ENCODE measurements at places on chromosomes 11 and 22. TPM values are rescaled to one million over a fixed set of nuclear protein-coding genes. Genes with fewer than 3 reads are reported as not detected.

The ZP1 gene
- not detected for total RNA-seq

GRCh38 chr11:17560281-17561110, 13.4 kb downstream of the OTOG start:
- DNase-seq, result no peak

The SPI1 gene
- not detected for total RNA-seq

The TREH gene
- total RNA-seq, result not detected

DNA sequence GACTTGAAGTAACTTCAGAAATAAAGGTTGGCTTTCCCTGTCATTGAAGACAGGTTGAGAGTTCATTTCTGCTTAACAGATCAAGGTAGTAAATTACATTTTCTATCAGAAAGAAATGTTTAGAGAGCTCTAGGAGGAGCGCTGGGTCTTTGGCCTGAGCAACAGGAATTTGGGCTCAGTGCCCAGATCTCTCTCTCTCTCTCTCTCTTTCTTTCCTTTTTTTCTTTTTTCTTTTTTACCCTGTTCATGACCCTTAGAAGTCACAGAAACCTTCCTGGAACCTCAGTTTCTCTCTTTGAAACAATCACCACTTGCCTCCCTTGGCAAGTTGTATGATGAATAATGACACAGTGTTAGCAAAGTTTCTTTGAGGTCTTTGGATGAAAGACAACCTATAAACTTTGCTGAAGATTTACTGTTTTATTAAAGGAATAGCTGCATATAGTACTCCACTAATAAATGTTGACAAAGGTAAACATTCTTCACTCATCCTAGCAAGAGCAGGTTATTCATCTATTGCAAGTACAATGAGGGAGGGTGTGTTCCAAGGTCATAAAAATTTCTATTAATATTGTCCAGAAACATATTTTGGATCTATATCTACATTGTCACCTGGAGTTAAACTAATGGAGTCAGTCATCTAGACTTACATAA, 35.5 kb upstream of the RASSF10 start:
- DNase-seq, result no peak

The RBX1 gene
- total RNA-seq, result 81.7 TPM

- no peak for DNase-seq
Measured at GRCh38 chr22:23245799-23246136, 65.5 kb downstream of the BCR start.

DNA sequence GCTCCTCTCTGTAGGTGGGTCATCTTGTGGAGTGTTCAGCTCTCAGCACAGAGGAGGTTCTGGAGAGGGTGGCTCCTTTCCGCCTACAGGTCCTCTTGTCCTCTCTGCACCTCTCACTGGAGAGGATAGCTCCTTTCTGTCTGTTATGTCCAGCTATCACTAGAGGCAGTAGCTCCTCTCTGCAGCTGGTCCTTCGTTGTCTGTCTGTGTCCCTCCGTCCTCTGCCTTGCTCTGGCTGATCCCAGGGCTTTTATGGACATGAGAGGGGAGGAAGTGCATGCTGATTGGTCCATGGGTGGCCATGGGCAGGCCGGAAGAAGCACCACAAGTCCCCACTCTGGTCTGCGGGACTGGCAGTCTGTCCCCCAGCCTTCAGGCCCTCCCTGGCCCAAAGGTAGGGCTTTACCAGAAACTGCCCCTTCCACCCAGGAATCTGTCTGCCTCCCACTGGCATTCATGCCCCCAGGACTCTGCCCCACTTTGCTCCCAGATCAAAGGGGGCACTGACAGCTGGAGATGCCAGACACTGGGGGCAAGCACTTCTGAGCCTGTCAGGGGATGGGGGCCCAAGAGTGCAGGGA, 38.6 kb upstream of the CALCB start:
- DNase-seq, result no peak

- no peak for DNase-seq
Measured at GRCh38 chr11:63462137-63462536, 28.8 kb downstream of the PLAAT5 start.

DNA sequence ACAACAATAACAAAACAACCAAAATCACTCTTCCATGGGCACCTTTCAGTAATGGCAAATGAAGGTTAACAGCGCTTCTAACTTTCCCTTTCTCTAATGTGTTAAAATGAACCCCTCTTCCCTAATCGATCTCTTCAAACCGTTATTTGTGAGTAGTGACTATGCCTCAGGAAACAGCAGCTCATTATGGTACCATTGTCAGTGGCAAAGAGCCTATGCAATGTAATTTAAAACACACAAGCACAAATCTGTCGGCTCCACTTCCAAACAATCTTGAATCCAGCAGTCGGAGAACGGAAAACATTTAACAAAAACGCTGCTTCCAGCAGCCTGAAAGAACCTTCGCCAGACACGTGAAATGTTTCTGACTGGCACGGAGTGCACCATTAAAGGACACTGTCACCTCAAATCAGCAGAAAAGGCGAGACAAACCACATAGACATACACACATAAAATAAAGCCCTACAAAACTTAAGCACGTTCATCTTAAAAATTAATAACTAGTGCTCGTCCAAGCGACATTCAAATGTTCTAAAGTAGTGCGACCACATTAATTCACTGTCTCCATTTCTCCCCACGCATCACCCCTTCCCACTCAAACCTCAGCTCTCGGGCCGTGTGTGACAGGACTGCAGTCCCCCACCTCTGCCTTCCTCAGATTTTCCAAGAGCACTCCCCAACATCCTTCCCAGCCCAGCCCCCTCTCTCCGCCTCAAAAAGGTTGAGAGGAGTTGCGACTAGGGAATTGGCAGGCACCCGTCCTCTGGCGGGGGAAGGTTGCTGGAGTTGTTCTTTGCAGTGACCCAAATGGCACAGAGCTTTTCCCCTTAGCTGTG, 748 bp downstream of the RAB30 start:
- DNase-seq, result peak; percentile 64

DNA sequence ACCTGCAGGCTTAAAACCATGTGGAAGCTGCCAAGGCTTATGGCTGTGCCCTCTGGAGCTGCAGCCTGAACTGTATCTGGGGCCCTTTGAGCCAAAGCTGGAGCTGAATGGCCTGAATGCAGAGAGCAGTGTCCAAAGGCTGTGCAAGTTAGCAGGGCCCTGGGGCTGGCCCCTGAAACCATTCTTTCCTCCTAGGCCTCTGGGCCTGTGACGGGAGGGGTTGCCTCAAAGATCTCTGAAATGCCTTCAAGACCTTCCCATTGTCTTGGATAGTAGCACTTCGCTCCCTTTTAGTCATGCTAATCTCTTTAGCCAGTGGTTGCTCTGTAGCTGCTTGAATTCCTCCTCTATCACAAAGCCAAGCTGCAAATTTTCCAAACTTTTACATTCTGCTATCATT, 12.8 kb upstream of the IFTAP start:
- DNase-seq, result no peak

- no peak for DNase-seq
Measured at GRCh38 chr11:459511-460220, 9.6 kb downstream of the PTDSS2 start.

The MS4A18 gene
- not detected for total RNA-seq

DNA sequence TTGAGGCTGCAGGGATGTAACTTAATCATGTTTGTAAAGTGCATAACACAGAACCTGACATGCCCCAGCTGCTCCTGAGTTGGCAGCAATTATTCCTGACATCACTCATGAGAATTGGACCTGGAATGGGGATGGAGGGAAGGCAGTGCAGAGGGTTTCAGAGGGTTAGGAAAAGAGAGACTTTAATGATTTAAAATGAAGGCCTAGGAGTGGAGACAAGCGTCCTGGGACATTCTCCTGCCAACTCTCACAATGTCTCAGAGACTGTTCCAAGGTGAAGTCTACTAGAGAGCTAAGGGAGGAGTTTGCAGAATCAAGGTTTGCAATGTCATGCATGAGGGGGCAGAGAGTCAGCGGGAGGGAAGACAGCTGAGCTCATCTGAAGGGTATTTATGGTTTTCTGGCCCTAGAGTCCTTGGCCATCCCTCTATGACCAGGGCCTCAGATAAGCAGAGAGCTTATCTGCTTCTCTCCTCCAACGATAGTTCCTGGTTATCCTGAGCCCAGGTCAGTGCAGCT, 36.9 kb downstream of the GGTLC2 start:
- DNase-seq, result no peak

The SCUBE1 gene
- total RNA-seq, result 10.4 TPM

DNA sequence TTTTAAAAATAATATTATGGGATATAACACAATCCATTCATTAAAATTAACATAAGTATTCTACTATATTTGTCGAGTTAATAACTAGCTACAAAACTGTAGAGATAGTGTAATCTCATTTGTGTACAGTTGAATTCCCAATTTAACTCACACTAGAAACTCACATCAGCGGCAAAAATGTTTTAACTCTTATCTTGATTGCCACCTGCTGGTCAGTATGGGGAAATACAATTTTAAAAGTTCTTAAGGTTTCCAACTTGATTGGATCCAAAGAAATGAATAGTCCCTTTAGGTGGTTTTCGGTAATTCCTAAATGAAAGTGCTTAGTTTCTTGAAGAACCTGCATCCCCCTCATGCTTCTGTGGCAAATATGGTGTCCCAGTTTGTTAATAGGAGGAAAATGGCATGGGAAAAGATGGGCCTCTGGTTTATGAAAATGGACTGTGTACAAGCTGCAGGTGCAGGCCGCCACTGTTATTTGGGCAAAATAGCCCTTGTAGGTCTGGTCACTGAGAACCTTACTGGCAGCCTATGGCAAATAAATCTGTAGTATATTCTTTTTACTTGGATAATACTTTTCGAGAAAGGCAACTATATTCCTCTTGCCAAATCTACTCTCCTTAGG, 33.7 kb upstream of the SLC17A6 start:
- DNase-seq, result peak; percentile 36

DNA sequence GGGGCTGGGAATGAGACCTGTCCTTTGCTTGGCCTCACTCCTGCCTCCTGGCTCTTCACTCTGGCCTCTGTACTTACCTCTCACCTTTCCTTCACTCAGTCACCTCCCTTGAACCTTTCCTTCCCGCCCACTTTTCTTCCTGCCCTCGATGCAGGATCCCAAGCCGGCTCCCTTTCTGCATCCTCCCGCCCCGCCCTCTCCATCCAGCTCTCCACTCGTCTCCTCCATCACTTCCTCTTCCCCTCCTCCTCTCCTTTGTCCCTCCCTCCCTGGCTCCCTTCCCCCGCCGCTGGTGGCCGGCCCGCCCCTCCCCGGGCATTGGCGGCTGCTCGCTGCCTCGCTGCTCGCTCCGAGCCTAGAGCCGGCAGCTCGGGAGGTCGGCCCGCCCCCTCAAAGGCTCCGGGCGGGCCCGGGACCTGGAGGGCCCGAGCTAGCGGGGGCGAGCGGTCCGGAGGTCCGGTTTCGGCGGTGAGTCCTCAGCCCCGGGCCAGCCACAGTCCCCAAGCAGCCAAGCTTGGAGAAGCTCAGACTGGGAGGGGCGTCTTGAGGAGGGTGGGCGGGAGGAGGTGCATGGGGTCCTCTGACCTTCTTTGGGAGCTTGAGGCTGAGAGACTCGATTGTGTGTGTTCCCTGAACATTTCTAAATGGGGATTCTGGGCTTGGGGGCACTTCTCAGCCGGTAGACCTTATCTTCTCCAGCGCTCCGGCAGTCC, 13.8 kb downstream of the PHLDB1 start:
- peak; percentile 93 for DNase-seq

DNA sequence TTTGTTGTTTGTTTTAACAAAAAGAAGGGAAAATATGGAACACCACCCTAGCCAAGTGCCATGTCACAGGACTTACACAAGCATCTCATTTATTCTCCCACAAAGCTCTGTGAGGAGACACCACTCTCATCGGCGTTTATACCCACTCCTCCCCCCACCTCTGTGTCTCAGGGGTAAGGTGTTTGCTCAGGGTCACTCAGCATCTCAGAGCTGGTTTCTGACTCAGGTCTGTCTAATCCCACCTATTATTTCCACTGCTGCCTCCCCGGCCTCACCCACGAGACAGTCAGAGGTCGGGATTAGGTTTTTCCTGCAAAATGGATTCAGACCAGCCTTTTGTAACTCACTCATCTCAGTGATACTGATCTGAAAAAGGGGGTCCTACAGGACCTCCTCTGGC, 786.0 kb downstream of the OPCML start:
- DNase-seq, result no peak

DNA sequence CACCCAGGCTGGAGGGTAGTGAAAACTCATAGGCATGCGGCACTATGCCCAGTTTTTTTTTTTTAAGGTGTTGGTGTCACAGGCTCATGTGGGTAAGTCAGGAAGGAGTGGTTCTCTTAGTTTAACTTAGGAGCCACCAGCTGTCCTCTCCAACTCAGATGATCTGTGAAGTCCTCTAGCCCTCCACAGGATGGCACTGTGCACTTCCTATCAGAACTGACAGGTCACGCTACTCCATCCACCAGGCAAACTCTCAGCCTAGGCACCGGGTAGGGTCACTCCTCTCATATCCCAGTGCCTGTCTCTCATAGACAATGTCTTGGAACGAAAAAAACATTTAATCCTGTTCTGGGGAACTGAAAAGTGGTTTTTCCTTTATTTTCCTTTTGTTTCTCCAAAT, 16.5 kb downstream of the NAP1L4 start:
- peak; percentile 37 for DNase-seq

- DNase-seq, result no peak
Measured at GRCh38 chr22:36590441-36591056, 61.6 kb upstream of the EIF3D start.

DNA sequence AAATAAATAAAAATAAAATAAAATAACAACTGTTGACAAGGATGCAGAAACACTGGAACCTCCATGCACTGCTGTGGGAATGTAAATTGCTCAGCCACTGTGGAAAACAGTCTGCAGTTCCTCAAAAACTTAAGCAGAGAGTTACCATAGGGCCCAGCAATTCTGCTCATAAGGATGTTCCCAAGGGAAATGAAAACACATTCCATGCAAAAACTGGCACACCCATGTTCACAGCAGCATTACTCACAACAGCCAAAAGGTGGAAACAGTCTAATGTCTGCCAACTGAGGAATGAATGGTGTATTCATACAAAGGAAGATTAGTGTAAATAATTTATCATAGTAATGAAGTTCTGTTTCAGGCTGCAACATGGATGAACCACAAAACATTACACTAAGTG, 3.2 kb upstream of the KRTAP5-10 start:
- no peak for DNase-seq

GRCh38 chr22:27670701-27671412, 130.7 kb downstream of the MN1 start:
- DNase-seq, result no peak

DNA sequence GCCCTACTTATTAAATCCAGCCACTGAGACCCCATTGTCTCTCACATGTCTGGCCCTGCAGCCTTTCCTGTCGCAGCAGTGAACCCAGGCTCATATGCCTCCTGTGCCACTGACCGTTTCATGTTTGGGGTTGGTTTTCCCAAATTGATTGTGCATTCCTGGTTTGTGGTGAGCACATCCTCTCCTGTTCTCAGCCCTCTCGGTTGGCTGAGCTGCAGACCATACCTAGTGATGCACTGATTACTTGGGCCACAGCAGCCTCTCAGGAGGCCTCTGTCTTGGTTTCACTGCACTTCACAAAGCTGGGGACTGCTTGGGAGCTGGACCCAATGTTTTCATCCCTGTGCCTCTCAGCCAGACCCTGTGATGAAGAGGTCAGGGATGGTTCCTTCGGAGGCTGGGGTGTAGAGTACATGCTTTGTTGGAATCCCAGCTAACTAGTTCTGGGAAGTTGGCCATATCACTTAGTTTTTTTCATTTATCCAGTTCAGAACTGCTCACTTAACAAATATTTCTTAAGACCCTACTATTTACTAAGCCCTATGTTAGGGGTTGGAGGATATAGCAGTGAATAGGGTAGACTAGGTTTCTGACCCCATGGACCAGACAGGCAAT, 30.9 kb downstream of the PARVA start:
- no peak for DNase-seq

The UBE2L3 gene
- 58.0 TPM for total RNA-seq

- DNase-seq, result no peak
Measured at GRCh38 chr11:2507212-2507901, 62.5 kb downstream of the KCNQ1 start.

The BIK gene
- total RNA-seq, result 6.9 TPM
